Fibroblast of upper back skin (primary cell): ENCODE measurements at places on chromosomes 7 and 10.

GRCh38 chr7:27899601-27900000, 159.6 kb downstream of the TAX1BP1 start:
- DNase-seq, result no peak

DNA sequence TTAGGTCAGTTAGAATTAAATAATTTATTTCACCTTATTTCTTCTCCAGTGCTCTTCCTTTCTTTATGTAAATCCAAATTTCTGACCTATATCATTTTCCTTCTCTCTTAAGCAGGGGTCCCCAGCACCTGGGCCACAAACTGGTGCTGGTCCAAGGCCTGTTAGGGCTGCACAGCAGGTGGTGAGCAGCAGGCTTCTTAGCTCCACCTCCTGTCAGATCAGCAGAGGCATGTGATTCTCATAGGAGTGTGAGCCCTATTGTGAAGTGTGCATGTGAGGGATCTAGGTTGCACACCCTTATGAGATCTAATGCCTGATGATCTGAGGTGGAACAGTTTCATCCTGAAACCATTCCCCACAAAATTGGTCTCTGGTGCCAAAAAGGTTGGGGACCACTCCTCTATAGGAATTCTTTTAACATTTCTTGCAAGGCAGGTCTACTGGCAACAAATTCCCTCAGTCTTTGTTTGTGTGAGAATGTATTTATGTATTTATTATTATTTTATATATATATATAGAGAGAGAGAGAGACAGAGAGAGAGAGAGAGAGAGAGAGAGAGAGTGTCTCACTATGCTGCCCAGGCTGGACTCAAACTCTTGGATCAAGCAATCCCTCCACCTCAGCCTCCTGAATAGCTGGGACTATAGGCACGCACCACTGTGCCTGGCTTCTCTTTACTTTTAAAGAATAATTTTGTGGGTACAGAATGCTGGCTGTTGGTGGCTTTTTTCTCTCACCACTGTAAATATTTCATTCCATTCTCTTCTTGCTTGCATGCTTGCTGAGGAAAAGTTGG, 4.3 kb upstream of the ABCC2 start:
- no peak for DNase-seq

DNA sequence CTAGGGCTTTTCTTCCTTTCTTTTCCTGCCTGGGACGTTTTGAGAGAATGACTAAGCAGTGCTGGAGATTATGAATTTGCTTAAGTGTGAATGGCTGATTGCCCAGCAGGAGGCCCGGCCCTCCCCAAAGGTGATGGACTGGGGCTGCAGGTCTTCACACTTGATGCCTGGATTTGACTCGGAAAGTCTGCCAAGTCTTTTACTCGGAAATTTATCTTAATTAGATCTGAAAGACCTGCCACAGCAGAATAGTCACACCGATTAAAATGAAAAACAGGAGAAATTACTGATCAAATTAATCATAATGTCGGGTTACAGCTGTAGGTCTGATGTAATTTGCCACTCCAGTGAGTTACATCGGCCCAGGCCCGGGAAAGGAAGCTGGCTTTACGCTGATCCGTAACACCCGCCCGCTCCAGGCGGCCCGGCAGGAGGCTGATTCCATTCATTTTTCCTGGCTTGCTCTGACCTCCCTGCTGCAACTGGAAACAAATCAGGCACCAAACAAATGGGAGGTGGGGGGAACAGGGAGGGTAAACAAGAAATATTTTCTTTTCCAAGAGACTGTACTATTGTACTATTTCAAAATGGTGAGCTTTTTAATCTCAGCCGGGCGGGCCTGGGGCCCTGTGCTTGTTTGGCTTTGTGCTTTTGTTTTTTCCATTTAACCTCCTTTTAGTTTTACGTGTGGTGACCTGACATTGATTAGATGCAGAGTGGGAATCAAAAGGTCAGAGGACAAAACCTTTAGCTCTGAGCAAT, 212.4 kb upstream of the YAE1 start:
- DNase-seq, result peak; percentile 92

DNA sequence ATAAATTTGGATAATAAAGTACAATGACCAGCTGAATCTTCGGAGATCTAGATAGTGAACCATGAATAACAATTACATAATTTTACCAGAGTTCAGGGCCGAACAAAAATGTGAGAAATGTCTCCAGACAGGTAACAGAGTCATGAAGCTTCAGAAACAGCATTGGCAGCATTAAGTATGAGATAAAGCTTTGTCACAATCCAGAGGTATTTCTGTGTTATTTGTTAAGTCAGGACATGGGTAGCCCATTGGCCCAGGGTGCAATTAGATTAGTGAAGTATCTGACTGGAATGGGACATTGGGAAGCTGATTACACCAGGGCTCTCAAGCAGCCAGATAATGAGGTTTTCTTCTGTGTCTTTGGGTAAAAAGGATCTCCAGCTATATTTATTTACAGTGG, 184.2 kb upstream of the PPP1R3A start:
- no peak for DNase-seq

DNA sequence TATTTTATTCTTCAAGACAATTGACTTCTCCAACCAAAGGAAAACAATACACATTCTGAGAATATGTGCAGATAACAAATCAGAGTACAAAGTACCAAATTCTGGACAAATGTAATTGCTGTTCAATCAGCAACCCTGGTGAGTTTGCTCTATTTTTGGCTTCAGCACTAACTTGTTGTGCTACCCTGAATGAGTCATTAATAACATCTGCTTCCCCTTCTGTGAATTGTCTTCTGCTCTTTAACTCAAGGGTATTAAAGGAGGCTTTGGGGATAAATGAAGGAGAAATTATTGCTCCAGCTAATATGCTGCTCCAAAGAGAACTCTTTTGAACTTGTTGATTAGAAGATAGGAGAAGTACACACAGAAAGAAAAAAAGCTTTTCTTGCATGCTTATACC, 459.3 kb downstream of the HTR7 start:
- DNase-seq, result peak; percentile 42

GRCh38 chr10:112519133-112519761, 72.2 kb downstream of the VTI1A start:
- no peak for DNase-seq

- peak; percentile 37 for DNase-seq
Measured at GRCh38 chr7:69448071-69448470, 150.2 kb upstream of the AUTS2 start.

DNA sequence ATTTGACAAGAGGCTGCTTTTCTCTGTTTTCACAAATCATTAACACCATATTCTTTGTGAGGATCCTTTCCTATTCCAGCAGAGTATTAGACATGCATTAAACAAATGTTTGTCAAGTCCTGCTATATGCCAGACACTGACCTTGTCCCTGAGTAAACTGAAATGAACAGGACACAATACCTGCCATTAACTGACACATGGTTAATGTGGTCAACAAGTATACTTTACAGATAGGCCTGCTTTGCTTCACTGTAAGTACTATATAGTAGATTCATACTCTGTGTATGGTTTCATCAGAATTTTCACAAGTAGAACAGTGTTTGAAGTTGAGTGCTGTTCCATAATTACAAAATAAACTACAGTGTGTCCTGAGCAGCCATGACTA, 5.9 kb downstream of the TNKS2 start:
- no peak for DNase-seq

- DNase-seq, result no peak
Measured at GRCh38 chr10:74207691-74208480, 56.9 kb downstream of the ADK start.

DNA sequence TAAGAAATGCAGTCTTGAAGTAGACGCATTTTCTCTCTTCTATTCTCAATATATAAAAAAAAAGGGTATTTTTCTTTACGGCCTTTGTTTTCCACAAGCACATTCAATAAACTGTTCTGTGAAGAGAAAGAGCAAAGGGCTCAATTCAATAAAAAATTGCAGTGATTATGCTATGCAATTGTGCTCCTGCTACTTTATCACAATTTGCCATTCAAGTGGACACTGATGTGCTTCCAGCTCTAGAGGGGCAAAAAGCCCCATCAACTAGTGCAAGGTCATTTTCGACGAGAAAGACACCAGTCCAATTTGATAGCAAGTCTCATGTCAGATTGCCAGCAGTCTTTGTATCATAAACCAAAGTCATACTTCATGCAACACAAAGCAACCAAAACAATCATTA, 82.6 kb upstream of the THSD7A start:
- no peak for DNase-seq

GRCh38 chr7:116142850-116143249, 67.5 kb upstream of the TES start:
- DNase-seq, result no peak

GRCh38 chr10:19719284-19719683, 96.9 kb upstream of the PLXDC2 start:
- DNase-seq, result peak; percentile 90

GRCh38 chr7:95132500-95132899, 191.8 kb downstream of the PON1 start:
- no peak for DNase-seq

DNA sequence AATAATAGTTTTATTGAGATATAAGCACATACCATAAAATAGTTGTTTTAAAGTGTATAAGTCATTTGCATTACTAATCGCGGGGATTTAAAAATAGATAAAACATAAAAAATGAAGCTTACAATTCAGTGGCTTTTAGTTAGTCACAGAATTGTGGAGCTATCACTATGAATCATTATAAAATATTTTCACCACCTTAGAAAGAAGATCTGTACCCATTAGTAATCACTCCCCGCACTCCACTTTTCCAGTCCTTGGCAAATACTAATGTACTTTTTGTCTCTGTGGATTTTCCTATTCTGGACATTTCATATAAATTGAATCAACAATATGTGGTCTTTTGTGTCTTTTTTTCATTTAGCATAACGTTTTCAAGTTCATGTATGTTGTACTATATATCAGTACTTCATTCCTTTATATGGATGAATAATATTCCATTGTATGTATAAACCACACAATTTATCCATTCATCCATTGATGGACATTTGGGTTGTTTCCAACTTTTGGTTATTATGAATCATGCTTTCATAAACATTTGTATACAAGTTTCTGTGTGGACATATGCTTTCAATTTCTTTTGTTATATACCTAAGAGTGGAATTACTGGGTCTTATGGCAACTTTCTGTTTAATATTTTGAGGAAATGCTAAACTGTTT, 162.5 kb downstream of the MAGI2 start:
- peak; percentile 57 for DNase-seq

GRCh38 chr7:90551036-90551435, 45.1 kb upstream of the CDK14 start:
- DNase-seq, result no peak

GRCh38 chr7:22565315-22565811, 65.4 kb upstream of the STEAP1B start:
- DNase-seq, result peak; percentile 67

- DNase-seq, result no peak
Measured at GRCh38 chr10:70557086-70557845, 45.3 kb downstream of the PRF1 start.

- DNase-seq, result peak; percentile 32
Measured at GRCh38 chr7:18459484-18460245, 35.9 kb upstream of the HDAC9 start.

DNA sequence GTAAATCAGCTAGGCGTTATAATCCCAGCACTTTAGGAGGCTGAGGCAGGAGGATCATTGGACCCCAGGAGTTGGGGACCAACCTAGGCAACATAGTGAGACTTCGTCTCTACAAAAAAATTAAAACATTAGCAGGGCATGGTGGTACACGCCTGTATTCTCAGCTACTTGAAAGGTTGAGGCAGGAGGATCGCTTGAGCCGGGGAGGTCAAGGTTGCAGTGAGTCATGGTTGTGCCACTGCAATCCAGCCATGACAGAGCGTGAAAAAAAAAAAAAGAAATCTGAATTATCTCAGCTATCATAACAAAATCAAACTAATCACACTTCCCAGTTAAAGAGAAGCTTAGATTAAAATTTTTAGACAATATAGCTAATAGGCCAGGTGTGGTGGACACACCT, 35.3 kb downstream of the ATAD1 start:
- DNase-seq, result no peak

GRCh38 chr7:96636342-96636860, 73.2 kb downstream of the SEM1 start:
- peak; percentile 65 for DNase-seq

GRCh38 chr7:122790132-122790531, 87.4 kb upstream of the RNF148 start:
- no peak for DNase-seq

DNA sequence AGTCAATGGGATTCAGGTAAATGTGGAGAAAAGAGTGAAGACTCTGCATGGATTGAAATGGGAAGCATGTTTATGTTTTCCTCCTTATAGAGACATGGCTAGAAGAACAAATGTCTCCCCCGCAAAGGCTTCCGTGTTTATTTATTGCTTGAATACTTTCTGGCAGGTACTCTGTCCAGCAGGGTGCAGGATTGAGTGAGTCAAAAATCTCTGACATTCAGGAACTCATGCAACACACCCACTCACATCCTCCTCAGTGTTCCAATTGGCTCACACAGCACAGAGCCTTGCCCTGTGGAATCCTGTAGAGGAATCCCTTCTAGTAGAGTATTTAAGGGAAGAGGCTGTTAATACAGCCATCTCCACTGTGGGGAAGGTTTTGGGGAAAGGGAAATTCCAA, 290.3 kb upstream of the VWC2 start:
- DNase-seq, result no peak

DNA sequence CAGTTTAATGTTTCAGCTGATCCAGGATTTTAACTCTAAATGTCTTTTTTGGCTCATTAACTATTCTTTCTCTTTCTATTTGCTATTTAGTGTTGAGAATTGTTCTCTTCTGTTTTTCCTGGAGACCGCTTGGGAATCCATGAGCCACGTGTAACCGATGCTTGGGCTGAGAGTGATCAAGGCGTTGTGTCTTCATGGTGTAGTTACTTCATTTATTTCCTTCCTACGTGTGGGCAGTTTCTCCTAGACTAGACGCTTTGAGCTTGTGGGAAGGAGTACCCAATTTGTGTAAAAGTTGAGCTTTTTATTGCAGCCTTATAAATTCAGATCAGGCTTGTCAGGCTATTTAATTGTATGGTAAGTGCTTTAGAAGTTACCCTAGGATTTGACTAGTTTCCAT, 2.9 kb downstream of the EIF3B start:
- no peak for DNase-seq

GRCh38 chr7:132489776-132490237, 86.5 kb downstream of the PLXNA4 start:
- no peak for DNase-seq

DNA sequence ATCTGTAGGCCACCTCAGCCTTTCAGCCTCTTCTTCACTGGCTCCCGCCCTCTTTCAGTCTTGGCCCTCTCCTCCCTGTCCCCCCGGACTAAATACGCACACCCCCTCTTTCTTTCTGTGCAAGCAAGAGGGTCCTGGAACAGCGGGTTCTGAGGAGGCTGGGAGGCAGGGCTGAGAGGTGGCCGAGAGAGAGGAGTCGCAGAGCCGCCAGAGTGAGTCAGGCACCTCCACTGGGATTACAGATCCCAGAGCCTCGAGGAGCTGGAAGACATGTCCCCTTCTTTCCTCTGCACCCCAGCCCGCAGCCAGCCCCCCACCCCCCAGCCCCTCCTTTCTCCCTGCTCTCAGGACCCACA, 182 bp downstream of the CCDC136 start:
- DNase-seq, result no peak

GRCh38 chr7:156401617-156402016, 239.0 kb upstream of the RNF32 start:
- no peak for DNase-seq
